Bronchial epithelial cell (primary cell): ENCODE measurements at places on chromosomes 4 and X. TPM values are rescaled to one million over a fixed set of nuclear protein-coding genes. Genes with fewer than 3 reads are reported as not detected.

The KDR gene
- under 0.01 TPM in 1 of 2 replicates, not detected in the other for total RNA-seq

The BMP3 gene
- total RNA-seq = under 0.01 and 0.38 TPM in 2 replicates

The HTRA3 gene
- under 0.01 and 0.26 TPM in 2 replicates for total RNA-seq

The TRIM60 gene
- total RNA-seq = not detected in 2 replicates

The SOX3 gene
- total RNA-seq = not detected in 2 replicates

The SRPK3 gene
- under 0.01 and 0.26 TPM in 2 replicates for total RNA-seq

The CT45A2 gene
- total RNA-seq = not detected in 2 replicates

The TLR1 gene
- 0.13 and 0.26 TPM in 2 replicates for total RNA-seq

The YY2 gene
- 0.79 and 1.3 TPM in 2 replicates for total RNA-seq

The SPANXA1 gene
- total RNA-seq = not detected in 2 replicates

The ERCC6L gene
- under 0.01 and 0.13 TPM in 2 replicates for total RNA-seq

DNA sequence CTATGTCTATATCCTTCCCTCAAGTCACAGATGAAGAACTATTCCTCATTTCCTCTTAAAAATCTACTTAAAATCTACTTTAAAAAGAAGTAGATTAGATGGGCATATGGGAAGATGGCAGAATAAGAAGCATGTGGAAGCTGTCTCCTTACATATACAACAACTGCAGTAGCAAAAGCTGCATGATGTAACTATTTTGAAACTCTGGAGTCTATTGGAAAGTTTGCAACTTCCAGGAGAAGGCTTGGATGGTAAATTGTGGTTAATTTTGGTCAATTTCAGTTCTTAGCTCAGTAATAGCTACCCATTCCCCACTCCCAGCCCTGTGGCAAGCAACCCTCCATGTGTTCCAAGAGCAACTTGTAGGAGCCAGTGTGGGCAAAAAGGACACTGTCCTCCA lies 36.9 kb downstream of the MORC4 start:
- no peak for DNase-seq

DNA sequence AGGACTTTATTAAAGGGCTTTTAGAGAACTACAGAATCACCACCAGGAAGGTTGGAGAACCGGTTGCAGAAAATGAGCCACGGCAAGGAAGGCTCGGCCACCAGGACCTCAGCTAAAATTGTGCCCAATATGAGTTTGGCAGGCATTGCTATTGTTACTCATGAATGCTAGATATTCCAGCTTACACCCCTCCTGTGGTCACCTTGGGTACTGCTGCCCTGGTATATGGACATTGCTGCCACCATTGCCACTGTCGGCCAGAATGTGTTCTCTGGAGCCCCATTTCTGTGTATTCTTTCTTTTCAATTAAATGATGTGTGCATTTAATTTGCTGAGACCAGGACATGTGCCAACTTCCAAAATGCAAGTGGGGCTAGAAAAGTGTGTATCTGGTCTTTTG lies 626.7 kb upstream of the BOD1L1 start:
- peak; percentile 48 for DNase-seq

- DNase-seq = peak; percentile 45
Observed at GRCh38 chrX:37745354-37745753, 34.5 kb upstream of the CYBB start.

DNA sequence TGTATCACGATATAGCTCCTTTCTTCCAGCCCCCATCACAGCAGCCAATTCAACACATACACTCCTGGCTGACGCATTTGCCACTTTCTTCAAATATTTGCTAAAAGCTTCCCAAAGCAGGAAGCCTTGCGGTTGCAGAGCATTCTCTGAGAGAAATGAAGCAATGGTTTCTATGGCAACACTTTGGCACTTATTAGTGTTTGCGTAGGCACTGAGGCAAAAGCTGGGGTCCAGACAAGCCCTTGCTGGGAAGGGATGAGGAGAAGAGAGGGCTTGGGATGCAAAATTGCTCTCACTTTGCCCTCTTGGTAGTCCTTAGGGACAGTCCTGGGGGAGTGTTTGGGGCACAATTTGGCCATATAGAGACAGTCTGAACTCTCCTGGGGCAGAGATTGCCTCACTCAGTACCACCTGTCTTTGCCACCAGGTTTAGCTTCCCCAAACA lies 55.0 kb upstream of the PAK3 start:
- peak; percentile 91 for DNase-seq

DNA sequence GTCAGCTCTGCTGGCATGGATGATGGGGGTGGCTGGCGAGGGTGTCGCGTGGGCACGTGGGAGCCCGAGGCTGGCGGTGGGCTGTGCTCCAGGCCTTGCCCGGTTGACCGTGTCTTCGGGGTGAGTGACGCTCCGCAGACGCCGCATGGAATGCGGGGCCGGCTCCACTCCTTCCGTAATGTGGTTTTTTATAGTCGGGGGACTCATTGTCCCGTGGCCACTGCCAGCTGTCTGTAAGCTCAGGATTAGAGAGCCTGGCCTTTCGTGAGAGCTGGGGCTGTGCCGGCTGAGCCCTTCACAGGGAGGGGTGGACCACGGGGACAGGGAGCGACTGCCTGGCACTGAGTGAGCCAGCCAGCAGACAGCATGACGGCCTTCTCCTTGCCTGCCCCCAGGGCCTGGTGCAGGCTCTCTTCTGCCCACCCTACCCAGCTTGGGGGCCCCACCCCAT lies 20.4 kb downstream of the DOK7 start:
- DNase-seq = no peak

DNA sequence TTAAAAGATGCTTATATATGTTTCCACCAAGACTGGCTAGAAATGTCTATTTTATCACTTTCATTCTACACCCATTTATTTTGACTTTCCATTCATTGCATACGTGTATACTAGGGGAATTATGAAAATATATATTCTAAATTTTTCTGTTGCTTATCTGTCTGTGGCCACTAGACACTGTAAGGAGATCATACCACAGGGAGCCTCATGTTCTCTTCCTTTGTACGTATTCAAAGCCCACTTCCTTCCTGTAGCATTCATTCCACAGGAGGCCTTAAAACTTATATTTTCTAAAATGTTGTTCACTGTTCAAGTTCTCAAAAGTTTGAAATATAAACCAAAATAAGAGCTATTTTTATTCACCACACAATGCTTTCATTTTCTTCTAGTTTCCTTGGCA lies 1848.9 kb upstream of the TENM3 start:
- no peak for DNase-seq

DNA sequence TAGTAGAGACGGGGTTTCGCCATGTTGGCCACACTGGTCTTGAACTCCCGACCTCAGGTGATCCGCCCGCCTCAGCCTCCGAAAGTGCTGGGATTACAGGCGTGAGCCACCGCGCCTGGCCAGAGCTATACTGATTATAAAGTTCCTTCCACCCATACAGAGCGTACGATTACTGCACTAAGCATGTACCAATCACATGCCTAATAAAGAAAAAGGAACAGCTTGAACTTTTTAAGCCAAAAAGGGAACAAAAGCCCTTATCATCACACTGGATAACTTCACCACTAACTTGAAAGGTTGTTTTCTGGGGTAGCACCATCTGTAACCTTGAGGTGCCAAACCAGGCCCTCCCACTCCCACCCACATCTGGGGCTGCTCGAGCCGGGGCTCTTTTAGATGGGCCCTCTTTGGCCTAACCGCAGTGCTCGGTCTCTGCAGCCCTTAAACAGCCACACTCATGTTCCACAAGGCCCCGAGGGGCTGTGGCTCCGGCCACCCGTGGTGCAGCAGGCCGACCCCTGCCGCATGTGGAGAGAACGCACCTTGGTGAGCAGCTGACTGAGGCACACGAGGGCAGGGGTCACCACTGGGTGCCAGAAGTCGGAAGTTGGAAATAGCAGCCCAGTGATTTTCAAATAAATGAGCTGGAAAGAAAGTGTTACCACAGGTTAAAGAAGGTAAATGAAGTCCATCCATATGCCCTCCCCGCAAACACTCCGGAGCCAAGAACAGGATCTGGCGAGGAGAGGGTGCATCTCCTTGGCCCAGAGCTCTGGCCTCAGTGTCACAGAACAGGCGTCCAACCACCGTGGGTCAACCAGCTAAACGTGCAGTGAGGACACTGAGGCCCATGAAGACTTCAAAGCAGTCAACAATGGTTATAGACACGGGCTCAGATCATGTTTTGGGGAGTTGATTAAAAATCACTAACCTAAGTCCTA lies 18.4 kb downstream of the NOP14 start:
- no peak for DNase-seq

DNA sequence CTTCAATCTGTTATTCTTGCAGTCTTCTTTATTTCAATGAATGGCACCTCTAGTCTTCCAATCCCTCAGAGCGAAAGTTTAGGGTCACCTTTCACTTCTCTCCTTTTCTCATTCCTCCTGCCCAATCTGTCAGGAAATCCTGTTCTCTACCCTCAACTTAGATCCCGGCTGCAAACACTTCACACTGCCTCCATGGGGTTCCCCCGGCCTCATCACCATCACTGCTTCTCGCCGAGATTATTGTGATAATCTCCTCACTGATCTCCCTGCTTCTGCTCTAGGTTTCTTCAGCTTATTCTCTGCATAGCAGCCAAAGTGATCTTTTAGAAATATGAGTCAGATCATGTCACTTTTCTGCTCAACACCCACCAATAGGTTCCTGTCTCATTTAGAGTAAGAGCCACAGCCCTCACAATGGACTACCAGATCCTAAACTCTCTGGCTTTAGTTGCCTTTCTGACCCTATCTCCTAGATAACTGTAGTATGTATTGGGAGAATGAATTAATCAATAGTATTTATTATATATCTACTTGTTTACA lies 43.6 kb upstream of the TBC1D9 start:
- DNase-seq = no peak

DNA sequence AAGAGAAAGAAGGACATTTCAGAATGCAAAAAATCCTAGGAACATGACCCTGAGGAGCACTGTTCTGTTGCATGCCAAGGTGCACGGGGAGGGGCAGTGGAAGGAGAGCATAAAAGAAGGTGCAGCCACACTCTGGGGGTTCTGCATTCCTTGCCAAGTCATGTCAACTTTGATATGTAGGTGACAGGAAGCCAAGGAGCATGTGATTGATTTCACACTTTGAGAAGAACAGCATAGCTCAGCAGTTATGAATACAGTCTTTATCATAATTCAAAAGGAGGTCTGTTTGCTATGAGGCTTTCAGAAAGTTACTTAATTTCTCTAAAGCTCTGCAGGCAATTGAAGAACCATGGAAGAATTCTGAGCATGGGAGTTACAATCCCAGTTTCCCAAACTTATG lies 50.6 kb downstream of the SCFD2 start:
- DNase-seq = no peak

GRCh38 chr4:54784161-54784671 lies 126.5 kb downstream of the KIT start:
- DNase-seq = no peak

DNA sequence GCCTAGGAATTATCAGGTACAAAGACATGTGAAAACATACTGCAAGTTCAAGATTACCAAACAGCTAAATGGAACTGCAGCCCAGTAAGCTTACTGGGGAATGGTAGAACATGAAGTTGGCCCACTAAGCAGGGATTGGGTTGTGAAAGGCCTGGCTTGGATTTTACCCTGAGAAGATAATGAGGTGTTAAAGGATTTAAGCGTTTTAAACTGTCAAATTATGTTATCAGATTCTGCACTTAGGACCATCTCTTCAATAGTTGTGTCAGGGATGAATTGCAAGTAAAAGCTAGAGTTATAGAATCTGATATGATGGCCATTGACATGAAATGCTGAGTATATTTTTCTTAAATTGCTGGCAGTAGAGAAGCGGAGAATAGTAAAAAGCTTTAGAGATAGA lies 225.7 kb downstream of the GRID2 start:
- no peak for DNase-seq

DNA sequence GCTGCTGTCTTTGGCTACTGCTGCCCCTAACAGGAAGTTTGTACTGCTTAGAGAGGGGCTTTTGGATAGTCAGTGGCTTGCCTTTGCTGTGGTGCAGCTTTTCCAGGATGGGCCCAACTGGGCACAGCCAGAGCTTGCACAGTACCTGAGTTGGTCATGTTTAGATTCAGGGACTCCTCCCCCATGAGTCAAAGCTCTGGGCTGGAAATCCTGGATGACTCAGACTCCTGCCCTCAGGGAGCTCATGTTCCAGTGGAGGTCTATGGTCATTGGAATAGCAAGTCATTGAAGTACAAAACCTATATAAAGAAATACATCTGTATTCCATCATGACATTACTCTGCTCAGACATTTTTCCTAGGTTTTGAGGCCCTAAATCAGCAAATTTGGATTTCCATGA lies 66.7 kb upstream of the PJA1 start:
- DNase-seq = peak; percentile 66

DNA sequence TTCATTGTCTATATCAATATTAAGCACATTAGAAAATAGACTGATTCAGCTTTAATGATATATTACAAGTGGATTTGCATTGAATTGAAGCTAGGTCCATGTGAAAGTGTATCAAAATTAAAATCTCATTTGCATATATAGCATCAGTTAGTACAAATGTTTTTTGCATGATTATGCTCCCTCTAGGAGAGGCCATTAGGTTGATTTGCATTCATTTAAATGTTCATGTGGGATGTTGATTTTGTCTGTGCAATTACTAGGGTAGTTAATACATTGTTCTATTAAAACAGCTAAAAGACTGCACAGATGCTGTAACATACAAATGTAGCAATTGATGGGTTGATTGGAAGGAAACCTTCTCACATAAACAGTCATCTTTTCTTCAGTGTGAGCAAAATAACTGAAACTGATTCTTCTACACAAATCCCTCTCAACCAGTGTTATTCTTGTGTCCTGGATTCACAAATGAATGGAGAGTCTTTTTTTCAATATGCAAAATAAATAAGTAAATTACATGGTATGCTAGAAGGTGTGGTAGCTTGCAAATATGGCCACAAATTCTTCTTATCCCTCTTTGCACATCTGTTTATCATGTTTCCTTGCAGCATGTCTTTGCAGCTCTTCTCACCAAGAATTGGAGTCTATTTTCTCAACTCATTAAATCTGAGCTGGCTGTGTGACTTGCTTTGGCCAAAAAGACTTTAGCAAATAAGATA lies 48.6 kb upstream of the DYNLT3 start:
- no peak for DNase-seq

DNA sequence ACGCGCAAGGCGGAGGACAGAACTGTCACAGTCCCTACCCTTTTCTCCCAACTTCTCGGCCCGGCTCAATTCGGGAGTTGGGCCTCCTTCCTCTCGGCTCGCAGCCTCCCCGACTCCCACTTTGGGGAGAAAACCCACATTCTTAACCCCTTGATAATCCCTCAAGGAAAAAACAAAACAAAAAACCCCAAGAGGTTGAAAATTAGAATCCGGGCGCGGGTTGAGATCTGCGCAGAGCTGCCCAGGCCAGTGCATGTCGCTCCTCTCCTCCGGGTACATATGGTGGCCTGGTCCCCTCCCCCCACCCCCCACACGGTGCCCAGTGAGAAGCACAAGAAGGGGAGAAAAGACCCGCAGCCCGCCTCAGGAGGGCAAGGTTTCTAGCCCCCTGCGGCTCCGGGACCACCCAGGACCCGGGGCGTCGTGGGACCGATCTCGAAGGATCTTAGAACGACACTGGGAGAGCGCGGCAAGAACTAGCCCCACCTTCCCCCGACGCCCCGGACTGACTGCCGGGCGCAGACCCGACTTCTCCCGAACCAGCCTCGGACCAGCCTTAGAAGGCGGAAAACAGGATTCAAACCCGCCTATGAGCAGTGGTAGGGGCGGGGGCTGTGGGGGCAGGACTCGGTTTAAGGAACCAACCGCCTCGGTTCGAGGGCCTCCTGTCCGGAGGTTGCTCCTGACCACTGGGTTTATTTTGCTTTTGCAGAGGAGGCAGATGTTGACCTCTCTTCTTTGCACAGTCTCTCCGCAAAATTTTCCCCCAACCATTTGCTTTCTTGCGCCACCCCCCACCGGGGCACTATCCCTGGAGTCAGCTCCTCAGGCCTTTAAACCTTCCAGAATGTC lies 2.5 kb upstream of the PDGFRA start:
- no peak for DNase-seq
